ENCODE measurements at places on chromosomes 16 and 17.
A peak's percentile ranks its signal among the peaks of the same experiment; 100 is the strongest.

DNA sequence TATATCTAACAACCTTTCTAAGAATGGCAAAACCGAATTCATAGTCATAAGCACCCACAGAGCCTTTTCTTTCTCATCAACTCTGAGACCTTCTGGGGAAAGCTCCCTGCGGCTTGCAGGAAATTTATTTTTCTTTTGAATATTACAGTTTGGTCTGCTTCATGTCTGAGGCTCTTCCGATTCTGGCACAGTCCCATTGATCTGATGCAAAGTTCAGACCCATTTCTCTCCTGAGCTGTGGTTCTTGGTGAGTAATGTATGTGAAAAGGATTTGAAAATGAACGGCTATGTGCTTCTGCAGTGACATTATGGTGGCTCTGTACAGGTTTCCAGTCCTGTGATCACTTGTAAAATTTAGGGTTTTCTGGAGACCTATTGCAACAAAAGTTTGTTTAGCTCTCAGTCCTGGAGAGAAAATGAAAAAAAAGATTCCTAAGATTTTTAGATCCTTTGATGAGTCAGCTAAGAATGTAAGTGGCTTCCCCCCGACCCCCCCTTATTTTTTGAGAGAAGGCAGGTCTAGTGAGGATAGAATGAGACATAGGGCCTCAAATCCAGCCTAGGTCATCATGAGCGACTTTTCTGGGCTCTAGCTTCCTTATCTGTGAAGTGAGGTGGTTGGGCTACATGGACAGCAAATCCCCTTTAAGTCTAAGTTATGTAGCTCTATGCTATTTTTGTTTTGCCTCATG, 4.6 kb downstream of the GAN start:
- no peak for DNase-seq

- DNase-seq, result no peak
Observed at GRCh38 chr16:56961386-56961785, 364 bp upstream of the CETP start.

DNA sequence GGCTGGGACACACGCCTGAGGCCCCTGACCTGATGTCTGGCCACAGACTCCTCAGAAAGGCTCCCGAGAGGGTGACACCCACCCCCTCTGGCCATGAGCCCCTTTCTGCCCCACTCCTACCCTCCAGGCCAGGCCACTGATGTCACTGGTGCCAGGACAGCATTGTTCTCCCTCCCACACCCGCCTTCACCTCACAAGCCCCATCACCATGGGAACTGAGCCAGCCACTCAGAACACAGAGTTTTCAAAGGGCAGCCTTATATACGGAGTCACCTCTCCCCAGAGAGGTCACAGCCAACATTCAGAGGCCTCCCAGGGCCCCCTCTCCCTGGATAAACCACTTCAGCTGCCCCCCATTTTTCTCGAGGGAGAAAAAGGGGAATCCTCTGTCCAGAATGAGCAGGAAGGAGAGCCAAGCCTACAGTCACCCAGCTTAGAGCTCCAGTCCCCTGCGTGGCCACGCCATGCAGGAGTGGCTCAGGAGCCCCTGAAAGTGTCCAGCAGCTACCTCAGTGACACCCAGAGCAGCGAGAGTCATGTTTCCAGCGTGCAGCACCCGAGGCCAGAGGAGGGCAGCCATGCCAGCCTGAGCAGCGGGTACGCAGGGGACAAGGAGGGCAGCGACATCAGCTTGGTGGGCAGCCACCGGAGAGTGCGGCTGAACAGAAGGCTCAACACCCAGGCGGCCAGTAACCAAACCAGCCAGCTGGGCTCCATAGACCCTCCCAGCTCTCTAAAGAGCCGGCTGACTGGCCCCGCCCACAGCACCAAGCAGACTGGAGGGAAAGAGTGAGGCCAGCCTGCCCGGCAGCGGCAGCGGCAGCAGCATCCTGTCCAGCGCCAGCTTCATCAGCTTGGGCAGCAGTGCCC, at the start of gene C16orf82:
TSS of gene C16orf82 (plus strand) at position 260 of the 870 bp plus-strand sequence.
- DNase-seq, result no peak

DNA sequence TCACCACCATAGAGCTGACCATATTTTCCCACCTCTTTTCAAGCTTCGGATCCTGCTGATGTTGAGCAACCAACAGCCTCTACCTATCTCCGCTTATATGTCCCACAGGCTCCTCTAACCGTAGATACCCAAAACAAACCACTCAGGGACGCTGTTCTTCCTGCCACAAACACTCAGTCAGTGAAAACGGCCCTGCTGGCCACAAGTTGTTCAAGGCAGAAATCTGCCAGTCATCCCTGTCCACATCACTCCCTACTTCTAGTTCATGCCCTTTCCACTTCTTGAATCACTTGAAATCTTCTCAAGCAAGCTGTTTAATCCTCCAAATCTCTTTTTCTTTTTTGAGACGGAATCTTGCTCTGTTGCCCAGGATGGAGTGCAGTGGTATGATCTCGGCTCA, 7.9 kb downstream of the RABEP2 start:
- no peak for DNase-seq

- DNase-seq, result no peak
Observed at GRCh38 chr16:88999457-89000206, 22.6 kb upstream of the CBFA2T3 start.

DNA sequence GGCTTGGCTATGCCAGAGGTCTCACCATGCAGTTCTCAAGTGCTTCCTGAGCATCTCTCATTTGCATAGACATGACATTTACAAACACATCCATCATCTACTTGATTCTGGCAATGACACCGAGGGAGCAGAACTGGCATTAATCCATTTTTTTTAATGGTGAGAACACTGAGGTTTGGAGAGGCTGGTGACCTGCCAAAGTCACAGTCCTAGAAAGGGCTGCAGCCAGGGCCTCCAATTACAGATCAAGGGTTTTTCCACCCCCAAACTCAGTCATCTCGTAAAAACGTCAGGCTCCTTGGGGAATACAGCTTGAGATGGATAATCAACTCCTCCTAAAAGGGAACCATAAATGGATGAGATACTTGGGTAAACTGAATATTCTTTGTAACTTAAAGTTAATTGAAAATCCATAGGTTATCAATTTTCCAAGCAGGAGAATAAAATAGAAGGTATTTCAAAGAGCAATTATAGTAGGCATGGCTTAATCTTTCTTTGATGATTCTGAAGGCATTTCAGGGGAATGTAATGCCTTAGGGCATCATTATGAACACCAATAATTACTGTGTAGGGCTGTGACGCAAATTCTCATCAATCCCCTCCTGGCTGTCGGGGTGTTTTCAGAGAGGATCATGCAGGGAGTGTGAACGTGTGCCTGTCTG, 9.4 kb upstream of the MEOX1 start:
- DNase-seq, result peak; percentile 74

DNA sequence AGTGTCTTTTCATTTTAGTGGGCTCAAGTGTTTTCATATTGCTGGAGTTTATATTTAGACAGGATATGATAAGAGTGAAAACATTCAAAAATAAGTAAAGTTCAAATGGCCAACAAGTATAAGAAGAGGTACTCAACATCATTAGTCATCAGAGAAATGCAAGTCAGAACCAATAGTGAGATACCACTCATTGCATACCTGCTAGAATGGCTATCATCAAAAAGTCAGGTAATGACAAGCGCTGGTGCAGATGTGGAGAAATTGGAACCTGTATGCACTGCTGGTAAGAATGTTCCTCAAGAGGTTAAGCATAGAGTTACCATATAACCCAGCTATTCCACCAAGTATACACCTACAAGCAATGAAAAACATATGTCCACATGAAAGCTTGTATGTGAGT, 87.8 kb downstream of the WNT3 start:
- no peak for DNase-seq

DNA sequence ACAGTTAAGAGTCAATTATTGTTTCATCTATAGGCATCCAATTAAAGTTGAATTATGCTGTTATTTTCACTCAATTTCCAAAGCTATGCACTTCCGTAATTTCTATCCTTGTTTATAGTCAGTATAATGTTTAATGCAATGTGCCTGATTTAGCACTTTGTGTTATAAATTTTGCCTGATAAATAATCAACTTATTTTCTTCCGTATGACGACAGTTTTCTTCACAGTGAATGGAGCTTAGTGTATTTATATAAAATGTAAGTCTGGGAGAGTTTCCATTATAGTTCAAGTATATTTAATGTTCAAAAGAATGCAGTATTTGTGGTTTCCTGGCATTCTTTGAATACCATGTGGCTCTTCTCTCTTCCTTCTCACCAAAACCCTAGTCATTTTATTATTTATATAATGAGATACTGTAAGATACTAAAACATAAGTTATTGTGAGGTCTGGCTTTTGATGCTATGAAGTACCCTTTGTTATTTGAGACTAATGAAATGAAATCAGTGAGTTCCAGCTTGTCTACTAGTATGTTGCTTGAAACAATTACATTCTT, 240.6 kb downstream of the PRKCA start:
- no peak for DNase-seq

GRCh38 chr17:36879624-36880131, 57.6 kb upstream of the LHX1 start:
- no peak for DNase-seq

GRCh38 chr17:14508156-14508555, 207.3 kb downstream of the HS3ST3B1 start:
- DNase-seq, result no peak

- peak; percentile 85 for DNase-seq
Observed at GRCh38 chr16:68737046-68737729, at the start of gene CDH1. TSS of gene CDH1 (plus strand) at chr16:68737292. CDS start at chr16:68737416, 124 bp downstream.

DNA sequence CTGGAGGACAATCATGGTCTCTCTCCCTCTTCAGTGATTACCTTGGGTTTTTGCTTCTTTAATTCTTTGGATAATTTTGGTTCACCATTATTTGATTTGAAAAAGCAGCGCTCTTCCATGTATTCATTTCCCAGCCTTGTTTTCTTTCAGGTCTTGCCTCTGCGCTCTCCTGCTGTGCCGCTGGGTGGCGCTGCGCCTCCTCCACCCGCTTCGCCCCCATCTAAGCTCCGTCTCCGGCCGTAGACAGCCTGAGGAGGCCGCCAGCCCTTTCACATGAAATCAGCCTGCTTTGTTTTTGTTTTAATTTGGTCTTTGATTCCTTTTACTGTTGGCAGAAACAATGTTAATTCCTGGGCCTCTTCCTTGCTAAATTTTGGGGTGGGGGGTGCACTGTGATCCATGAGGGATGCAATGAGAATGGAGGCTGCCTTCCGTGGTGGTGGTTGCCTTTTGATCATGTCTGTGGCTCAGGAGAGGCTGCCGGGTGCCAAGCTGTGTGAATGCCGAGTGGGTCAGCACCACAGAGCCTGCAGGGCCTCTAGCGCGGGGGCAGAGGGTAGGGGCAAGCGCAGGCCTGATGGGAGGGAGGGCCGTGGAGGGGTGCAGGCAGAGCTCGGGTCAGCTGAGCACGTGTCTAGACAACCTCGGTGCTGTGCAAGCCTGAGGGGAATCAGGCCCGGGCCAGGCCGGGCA, 64.1 kb downstream of the PLD6 start:
- DNase-seq, result no peak

DNA sequence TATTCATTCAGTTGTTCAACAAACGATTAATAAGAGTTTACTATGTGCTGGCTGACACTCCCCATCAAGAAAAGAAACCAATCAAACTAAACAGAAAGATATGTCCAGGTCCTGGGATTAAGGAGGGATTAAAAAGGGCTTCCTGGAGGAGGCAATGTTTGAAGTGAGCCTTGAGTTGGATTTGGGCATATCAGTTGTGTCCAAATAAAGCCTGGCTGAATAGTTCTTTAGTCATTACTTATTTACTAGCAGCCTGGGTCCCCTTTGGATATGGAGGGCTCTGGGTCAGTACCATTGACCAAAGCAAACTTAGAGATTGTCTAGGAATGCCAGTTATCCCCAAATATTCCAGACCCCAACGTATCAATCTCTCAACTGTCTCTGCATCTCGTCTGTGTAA, 117.7 kb downstream of the COPRS start:
- no peak for DNase-seq

DNA sequence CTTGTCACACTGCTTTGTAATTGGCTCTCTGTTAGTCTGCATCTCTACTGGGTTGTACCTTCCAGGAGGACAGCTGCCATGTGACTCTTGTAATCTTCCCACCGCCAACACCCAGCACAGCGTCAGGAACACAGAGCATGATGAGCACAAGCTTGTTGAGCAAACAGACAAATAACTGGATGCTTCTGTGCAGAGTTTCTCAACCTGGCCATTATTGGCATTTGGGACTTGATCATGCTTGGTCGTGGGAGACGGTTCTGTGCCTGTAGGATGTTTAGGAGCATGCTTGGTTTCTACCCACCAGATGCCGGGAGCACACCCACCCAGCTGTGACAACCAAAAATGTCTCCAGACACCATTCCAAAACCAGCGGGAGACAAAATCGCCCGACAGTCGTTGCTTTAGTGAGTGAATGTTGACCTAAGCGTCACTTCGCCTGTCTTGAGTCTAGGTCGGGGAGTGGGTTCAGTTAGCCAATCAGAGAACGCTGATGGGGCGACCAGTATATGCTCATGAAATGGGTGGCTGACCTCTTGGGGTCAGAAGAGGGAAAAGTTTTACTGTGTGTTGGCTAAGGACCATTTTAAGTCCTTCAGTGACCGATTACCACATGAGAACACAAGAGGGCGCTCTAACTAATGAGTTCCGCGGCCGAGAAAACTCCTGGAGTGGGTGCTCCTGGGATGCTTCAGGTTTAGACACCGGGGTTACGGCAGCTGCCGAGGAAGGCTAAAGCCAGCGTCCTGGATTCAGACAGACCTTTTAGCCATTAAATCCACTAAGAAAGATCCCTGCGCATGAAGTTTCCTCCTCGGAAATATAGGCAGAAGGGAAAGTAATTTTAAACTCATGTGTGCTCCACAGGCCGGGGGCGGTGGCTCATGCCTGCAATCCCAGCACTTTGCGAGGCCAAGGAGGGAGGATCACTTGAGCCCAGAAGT, 57.8 kb upstream of the TEX2 start:
- DNase-seq, result peak; percentile 58

- no peak for DNase-seq
Observed at GRCh38 chr17:77466596-77467223, 325.9 kb downstream of the SEC14L1 start.

- DNase-seq, result no peak
Observed at GRCh38 chr17:76528156-76528527, 9.4 kb downstream of the CYGB start.

- peak; percentile 93 for DNase-seq
Observed at GRCh38 chr17:82330322-82331239, 3.0 kb downstream of the SECTM1 start.

DNA sequence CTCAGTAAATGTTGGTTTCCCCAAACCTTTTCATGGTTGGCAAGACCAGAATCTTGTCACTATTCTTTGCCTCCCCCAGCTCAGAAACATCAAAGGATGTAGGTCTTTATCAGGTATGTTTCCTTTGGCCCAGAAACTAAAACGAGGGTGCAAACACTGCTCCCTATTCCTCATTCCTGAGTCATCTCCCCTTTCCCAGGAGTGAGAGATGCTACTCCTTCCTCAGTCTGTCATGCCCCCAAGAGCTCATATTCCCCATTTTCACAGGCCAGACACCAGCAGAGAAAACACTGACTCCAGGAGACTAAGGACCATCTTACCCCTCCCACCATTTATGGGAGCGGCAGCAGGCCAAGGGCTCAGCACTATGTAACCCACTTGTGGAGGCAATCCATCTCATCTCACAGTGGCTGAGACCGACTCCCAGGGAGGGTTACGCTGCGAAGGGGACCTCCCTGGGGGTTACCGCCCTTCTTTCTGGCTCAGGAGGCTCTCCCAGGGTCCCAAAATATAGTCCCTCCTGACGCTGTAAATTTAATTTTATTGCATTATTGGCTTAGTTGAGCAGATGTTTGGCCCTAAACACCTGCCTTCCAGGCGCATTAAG, 1.5 kb downstream of the GEMIN4 start:
- DNase-seq, result no peak

GRCh38 chr16:25093208-25094061, 18.1 kb upstream of the LCMT1 start:
- DNase-seq, result no peak

All from NCI-H1105 (cell line).